ENCODE measurements at places on chromosomes 2 and 18.

DNA sequence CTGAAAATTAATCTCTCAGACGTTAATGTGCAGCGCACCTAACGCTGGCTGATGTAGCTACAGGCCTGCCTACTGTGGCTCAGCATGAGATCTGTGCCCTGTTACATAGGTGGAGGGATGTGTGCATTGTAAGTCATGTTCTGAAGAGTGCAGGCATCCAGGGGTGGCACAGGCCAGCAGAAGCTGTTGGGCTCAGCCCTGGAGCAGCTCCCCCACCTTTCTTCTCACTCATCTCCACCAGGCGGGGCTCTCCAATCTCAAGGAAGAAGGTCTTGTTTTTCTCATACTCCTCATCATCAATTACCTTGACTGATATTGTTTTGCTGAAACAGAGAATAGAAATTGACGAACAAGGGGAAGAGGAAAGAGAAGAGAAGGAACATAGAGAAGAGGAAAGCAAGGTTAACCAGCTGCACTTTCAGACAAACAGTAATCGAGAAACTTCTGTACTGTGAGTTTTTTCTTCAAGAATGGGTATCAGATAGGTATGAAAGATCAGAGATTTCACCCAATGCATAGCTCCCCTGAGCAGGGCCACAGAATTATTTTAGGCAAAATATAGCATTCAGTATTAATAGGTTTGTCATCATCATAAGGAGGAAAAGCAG lies 273.6 kb downstream of the SLC8A1 start:
- DNase-seq: no peak

DNA sequence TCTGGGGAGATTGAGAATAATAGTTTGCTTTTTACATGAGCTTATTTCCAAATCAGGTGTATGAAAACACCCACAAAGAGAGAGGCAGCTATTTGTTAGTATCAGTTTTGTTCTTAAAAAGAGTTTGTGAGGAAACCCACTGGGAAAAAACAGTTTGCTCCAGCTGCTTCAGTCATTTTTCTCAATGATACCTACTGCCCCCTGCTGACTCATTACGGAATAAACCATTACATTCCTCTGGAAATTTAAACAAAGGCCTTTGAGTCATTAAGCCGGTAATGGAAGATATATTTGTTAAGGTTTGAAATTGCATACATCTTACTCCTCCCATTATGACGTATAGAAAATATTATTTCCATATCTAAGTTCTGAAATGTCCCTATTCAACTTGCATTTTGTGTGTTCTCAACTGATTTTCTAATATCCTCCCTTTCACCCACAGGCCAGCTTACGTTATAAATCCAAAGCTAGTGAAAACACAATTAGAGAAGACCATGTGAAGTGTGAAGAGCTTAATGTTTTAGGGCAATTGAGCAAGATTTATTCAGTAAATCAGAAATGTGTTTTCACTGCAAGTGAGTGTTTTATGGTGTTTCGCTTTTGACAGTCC lies 761.6 kb downstream of the DSC3 start:
- DNase-seq: no peak

DNA sequence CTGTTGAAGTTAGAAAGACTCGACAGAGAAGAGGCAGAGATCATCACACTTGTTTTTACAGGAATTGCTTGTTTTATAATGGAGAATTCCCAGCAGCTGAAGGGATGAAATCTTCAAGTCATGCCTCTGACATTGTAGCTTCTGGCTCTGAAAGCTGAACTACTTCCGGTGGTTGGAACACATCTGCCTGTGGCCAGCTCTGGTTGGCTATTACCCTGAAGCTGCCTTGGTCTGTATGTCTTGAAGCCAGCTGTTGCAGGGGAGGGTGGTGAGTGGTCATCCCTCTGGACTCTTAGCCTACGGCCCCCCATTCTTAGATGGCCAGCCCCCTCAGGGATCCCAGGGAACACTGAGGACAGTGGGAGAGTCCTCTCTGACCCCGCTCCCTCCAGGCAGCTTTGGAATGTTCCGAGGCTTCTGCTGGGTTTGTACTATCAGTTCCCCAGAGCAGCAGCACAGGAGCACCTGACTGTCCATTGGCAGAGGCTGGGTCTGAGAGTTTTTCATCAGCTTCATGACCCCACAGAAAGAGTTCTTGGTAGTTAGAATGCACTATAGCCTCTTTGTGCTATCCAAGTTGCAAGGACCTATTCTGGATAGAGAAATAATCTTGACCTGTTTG lies 87.4 kb upstream of the CAPN13 start:
- DNase-seq: no peak

DNA sequence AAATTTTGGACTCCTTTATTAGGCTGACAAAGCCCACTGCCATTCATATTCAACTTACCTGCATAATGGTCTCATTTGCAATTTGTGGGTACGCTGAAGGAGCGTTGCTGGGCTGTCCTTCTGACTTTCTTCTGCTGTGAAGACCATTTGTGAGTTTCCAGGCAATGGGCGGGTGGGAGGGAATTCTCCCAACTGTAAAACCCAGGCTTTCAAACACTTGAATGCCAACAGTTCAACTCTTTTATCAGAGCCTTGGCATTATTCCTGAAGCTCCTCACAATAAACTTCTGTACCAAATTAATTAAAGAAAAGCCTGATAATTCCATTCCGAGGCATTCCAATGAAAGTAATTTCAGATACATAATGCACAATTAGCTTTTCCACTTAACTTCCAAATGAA lies 35.2 kb upstream of the GPR39 start:
- no peak for DNase-seq

DNA sequence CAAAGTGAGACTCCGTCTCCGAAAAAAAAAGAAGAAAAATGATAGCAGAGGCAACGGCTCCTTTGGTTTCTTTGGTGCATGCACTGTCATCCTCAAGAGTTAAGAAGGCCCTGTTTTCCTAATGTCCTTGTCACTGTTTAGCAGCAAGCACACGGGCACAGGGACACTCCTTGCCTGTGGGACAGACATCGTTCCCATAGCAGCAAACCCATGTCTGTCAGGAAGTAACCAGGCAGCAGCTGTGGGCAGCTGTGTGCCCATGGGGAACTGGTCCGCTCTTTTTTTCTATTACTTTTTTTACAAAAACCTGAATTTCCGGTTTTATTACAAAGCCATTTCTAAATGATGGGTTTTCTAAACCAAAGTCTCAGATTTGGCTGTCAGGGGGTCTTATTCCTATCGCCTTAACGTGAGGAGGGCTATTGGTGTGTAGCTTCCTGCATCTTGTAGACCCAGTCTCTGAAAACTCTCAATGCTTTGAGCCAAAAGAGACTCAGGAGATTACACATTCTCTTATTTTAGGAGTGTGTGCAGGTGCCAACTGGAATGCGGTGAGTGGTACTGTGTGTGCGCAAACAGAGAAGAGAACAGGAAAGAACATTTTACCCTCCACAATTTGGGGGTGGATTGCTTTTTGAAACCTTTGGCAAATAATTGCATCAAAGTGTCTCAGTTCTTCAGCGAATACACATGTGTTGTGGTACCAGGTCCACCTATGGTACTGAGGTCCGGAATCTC lies 109.6 kb downstream of the COLEC12 start:
- DNase-seq: no peak

- DNase-seq: no peak
Measured at GRCh38 chr2:96940980-96941775, 45.2 kb downstream of the FAM178B start.

DNA sequence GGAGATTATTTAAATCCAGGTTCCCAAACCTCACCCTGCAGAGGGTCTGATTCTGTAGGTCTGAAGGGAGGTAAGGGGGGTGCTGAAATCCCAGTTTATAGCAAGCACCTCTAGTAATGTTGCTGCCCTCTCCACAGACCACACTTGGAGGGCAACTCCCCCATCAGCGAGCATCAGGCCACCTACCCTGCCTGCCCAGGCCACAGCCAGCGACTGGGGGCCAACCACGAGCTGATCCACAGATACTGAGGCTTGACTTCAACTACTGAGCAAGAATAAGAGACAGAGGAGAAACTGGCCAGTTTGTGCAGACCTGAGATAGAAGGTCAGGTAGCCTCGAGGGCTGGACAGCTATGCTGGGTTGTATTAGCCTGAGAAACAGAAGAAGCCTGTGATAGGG lies 36.3 kb upstream of the LBH start:
- DNase-seq: no peak

GRCh38 chr2:147109291-147109690 lies 735.5 kb upstream of the ACVR2A start:
- DNase-seq: no peak

DNA sequence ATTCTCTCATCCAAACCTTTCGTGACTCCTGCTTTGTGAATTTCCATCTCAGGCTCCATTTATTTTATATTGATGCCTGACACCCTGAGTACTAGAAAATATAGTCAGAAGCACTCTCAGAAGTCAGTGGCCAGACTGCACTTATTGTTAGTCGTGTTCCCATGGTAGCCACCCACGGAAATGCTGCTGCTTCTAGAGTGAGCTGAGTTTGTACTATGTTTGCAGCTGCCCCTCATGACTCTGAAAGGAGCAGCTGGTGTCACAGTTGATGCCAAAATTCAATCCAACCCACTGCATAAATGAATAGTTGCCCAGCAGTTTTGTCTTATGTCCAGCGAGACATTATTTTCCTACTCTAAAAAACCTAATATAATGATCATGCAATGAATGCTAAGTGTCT lies 265.2 kb upstream of the SPHKAP start:
- DNase-seq: no peak

GRCh38 chr18:33802955-33803354 lies 224.9 kb downstream of the ASXL3 start:
- no peak for DNase-seq

DNA sequence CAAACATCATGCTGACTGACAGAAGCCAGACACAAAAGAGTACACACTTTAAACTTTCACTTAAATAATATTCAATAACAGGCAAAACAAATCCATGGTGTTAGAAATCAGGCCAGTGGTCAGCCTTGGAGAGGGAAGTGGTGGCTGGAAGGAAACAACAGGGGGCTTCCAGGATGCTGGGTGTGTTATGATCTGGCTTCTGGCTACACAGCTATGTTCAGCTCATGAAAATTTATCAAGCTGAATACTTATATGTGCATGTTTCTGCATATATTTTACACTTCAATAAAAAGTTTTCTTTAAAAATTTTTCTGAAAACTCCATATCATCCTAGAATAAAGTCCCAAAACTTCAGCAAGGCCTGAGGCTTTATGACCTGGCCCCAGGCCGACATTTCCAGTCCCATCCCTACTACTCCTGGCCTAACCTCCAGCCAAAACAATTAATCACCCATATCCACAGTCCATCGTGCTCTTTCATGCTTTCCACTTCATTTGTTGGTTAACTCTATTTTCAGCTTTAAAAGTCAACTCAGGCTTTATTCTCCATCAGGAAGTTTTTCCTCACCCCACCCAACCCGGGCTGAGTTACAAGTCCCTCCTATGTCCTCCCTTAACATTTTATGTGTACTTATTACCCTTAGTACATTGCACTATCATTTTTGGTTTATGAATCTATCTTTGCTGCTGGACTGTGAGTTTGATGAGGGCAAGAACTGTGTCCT lies 27.9 kb upstream of the SPTBN1 start:
- no peak for DNase-seq

- no peak for DNase-seq
Measured at GRCh38 chr2:172842511-172843265, 107.0 kb downstream of the RAPGEF4 start.

GRCh38 chr2:54995553-54995952 lies 54.7 kb downstream of the RTN4 start:
- no peak for DNase-seq

DNA sequence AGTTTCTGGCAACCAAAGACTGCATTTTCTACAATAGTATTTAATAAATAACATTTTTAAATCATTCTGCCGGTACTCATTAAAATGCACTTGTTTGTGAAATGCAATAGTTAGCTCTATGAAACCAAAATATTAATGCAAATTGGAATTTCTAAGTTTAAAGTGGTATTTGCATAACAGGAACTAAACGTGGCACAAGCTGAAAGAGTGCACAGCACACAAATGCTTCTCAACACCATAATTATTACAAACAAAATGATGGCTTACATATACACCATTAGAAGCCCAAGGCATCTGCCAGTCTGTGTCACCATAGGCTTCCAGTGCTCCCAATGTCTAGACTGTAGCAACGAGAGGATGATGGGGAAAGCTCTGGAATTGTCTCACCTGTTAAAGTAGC lies 280.5 kb downstream of the TCF4 start:
- DNase-seq: no peak

- DNase-seq: no peak
Measured at GRCh38 chr2:232388324-232388891, 9.9 kb downstream of the ALPP start.

DNA sequence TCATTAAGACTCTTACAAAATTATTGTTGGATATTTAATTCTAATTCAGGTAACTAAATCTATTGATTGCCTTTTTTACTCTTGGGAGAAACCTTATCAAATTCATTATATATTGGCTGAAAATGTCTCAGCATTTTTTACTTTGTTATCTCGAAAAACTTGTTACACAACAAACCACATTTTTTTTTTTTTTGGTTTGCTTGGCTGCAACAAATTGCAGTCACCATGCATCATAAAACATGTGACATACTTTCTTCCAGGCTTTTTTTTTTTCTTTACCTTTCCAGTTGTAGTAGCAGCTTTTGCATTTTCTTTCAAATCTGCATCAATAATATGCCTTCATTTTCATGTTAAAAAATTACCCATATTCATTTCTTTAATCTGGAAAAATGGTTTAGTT lies 186.7 kb downstream of the TDRD15 start:
- DNase-seq: no peak

GRCh38 chr18:13364721-13365205 lies 146.2 kb downstream of the LDLRAD4 start:
- DNase-seq: no peak

GRCh38 chr18:42024131-42024530 lies 69.1 kb downstream of the PIK3C3 start:
- no peak for DNase-seq

- DNase-seq: peak; percentile 58
Measured at GRCh38 chr2:74481961-74482800, 617 bp downstream of the CCDC142 start.

DNA sequence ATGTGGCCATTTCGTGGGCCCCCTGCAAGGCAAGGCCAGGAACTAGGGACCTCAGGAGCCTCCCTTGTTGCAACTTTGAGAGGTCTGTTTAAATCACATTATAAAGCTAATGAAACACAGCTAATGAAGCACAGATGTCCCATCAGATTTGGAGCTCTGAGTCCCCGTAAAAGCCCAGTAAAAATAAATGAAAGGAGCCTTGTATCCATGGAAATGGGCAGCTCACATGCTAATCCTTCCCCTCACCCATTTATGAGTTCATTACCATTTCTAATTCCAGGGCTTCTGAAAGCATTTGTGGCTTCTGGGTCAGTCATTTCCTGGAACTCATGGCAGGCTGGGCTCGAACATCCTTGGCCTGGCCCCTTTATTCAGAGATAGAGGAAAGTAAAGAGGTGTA lies 274.8 kb downstream of the SS18 start:
- no peak for DNase-seq

DNA sequence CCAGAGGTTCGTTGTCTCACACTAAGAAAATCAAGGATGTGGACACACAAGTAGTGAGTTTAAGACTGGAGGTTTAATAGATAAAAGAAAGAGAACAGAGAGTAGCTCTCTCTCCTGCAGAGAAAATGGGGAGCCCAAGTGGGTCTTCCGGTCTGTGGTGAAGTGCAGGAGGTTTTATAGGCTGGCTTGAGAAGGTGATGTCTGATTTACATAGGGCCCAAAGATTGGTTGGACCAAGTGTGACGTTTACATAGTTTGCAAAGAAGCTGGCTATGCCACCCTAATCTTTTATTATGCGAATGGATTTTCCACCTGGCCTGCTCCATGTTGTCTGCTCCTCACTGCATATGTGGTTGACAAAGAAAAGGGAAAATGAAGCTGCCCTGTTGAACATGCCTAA lies 430.4 kb upstream of the TRIB2 start:
- DNase-seq: no peak

Data from stimulated activated CD4-positive, alpha-beta T cell treated with anti-CD3 and anti-CD28 coated beads, Interleukin-1b, Interleukin-23, amount 100 ng/mL, for 48 hours (primary cell).